ENCODE measurements at places on chromosomes 2 and 18.

GRCh38 chr2:43223521-43224001 lies 2.8 kb downstream of the ZFP36L2 start:
- no peak for DNase-seq

- no peak for DNase-seq
Measured at GRCh38 chr2:190972846-190973245, 41.1 kb downstream of the STAT1 start.

- DNase-seq, result no peak
Measured at GRCh38 chr2:189676471-189676870, 2.0 kb downstream of the ANKAR start.

DNA sequence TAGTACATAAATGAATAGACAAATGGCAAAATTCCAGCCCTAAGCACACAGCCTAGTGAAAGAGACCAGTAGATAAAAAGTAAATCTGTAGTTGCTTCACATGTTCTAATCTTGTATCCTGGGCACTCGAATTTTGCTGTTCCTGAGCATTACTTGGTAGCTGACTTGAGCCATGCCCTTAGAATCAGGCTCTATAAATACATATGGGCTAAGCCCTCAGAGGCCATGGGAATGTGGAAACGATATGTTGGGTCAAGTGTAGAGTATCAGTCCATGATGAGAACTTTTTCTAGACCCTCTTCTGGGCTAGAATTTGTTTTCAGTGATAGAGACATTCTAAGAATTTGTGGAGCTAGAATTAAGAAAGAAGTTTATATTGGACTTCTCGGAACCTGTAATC lies 21.9 kb downstream of the ELAC1 start:
- DNase-seq, result no peak

DNA sequence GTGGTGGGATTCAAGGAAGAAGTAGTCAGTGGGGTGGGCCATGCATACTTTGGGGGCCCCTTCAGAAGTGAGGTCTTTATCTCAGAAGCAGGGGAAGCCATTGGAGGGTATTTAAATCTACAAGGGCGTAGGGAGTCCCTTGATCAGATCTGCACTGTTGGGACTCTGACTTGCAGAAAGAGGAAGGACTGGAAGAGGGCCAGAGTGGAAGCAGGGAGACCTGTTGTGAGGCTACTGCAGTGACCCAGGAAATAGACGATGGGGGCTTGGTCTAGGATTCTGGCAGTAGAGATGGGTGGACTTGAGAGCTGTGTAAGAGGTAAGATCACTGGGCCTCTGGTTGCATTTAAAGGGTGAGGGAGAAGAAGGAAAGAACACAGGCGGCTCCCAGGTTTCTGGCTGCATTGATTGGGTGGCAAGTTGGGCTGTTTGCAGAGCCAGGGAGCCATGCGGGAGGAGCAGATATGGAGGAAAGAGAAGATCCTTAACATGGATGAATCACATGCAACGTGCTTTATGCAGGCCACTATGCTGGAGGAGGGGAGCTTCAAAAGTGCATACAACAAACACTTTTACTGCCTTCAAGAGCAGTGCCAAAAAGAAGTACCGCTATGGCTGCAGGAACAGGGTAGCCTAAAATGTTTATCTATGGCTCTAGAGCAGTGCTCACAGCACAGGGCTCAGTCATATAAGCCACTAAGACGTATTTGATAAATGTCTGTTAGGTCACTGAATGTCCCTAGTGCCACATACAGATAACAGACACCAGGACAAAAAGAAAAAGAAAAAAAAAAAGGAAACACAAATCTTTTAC lies 2.3 kb downstream of the SFXN5 start:
- no peak for DNase-seq

GRCh38 chr2:3604991-3605961 lies 10.4 kb downstream of the COLEC11 start:
- DNase-seq, result no peak

- DNase-seq, result no peak
Measured at GRCh38 chr18:61921621-61922235, 28.9 kb upstream of the RNF152 start.

DNA sequence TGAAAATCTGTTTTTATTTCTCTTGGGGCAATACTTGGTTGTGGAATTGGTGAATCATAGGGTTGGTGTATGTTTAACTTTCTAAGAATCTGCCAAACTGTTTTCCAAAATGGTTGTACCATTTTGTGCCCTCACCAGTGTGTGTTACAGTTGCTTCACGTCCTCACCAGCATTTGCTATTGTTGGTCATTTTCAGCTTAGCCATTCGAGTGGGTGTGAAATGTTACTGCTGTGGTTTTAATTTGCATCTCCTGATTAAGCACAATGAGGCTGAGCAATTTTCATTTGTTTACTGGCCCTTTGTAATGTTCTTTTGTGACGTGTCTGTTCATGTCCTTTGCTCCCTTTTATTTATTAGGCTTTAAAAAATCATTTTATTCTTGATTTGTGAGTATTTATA lies 49.7 kb downstream of the FOSL2 start:
- no peak for DNase-seq

GRCh38 chr2:214328941-214329340 lies 81.9 kb upstream of the VWC2L start:
- no peak for DNase-seq

GRCh38 chr18:58505181-58505580 lies 123.7 kb downstream of the ALPK2 start:
- no peak for DNase-seq

GRCh38 chr2:109275120-109276012 lies 146.4 kb downstream of the SH3RF3 start:
- DNase-seq, result no peak

GRCh38 chr18:67916097-67916496 lies 399.6 kb upstream of the DSEL start:
- no peak for DNase-seq

GRCh38 chr18:3058328-3059191 lies 45.6 kb upstream of the LPIN2 start:
- DNase-seq, result no peak

GRCh38 chr2:160251569-160251968 lies 51.5 kb upstream of the ITGB6 start:
- no peak for DNase-seq

DNA sequence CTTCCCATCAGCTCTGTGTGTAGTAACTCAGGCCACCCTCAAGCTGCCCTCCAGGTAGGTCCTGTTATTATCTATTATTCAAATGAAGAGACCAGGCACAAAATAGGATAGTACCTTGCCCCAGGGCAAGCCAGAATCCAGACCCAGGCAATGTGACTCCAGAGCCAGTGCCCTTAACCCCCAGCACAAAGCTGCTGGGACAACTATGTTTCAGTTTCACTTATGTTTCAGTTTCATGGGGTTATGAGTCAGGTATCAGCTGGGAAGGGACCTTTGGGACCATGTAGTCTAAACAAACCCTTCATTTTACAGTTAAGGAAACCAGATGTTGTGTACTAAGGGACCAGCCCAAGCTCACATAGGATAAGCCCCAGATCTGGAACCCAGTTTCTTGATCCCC lies 10.0 kb downstream of the HK2 start:
- peak; percentile 51 for DNase-seq

- peak; percentile 75 for DNase-seq
Measured at GRCh38 chr18:42446195-42446594, 491.2 kb downstream of the PIK3C3 start.

DNA sequence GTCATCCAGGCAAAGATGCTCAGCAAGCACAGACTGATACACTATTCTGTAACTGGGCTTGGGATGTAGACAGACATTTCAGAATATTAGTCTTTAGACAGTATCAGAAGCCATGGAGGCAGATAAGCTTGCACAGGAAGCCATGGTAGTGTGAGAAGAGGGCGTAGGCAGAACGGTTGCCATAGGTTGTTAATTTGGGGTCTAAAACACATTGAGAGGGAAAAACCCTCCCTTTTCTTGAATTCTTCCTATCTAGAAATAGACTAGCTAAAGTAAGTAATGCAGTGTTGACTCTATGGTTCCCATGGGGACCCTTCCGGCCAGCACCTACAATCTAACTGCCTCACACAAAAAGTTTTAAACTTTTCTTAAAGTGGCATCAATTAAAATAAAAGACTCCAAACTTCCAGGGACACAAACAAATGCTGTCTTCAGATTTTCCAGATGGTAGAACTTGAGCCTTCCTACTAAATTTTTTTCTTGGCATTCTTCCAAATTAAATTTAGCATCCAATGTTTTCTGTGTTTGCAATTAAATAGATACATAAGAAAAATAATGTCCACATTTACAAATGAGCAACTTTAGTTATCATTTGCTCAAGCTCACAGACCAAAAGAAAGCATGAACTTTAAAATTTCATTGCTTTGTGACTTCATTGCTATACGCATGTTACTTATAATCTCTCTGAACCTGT lies 1.9 kb downstream of the PRKRA start:
- no peak for DNase-seq

DNA sequence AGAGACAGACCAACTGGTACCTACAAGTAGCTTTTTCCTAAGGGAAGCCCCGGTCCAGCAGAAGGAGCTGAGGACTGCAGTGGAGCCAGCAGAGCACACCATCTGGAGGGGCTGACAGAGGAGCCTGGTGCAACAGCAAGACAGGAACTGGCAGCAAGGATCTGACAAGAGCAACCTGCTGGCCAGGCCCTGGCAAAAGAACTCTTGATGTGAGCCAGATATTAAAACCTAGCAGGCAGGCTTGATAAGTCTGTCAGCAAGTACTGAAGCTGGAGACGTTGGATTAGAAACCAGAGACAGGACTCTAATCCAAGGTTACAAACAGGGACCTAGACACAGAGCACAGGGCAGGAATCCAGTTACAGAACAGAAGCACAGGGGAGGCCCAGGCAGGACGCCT lies 260.7 kb upstream of the MGAT5 start:
- DNase-seq, result no peak

GRCh38 chr2:233982421-233983121 lies 65.4 kb downstream of the TRPM8 start:
- peak; percentile 92 for DNase-seq

DNA sequence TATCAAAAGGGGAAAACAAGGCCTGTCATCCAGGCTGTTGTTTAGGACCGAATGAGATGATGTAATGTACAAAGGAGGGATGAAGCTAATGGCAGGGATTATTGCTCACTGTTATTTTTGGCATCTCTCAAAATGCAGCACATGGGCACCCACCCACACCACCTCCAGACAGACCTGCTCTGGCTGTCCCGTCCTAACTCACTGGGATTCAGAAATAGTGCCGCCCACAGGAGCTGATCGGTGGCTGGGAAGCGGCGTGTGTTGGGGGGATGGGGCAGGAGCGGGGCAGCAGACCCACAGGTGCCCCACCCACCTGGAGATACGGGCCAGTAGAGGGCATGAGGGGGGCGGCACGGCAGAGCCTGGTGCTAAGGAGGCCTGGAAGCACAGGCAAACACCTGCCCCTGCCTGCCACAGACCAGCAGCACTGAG lies 52.2 kb downstream of the CRACDL start:
- DNase-seq, result no peak

DNA sequence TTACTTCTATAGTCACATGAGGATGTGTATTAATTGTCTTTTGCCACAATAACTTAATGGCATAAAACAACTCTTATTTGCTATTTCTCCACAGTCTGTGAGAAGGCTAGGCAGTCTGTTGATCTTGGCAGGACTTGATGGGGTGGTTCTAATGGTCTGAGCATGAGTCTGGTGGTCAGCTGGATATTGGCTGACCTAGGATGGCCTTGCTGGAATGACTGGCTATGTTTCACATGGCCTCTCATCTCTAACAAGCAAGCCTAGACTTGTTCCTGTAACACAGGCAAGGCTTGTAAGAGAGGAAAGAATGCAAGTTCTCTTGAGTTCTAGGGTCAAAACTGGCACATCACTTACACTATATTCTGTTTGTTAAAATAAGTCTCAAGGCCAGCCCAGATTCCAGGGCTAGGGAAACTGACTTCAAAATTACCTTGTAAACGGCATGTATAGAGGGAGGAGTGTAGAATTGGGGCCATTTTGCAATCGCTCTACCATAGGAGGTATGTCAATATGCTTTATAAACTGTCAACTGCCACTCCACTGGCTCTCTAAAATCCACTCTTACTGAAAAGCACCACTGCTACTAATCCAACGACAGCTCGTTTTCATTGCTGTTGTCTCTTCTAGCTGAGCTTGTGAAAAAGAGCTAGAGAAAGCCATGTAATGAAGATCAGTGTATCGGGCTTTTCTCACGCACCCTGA lies 325.0 kb upstream of the PKDCC start:
- no peak for DNase-seq

GRCh38 chr2:114614592-114614991 lies 172.2 kb downstream of the DPP10 start:
- DNase-seq, result no peak

GRCh38 chr2:229586746-229587705 lies 127.3 kb downstream of the DNER start:
- peak; percentile 27 for DNase-seq

GRCh38 chr2:134087371-134087921 lies 166.4 kb upstream of the MGAT5 start:
- DNase-seq, result no peak

- no peak for DNase-seq
Measured at GRCh38 chr2:129135017-129135416, 816.3 kb upstream of the HS6ST1 start.

- no peak for DNase-seq
Measured at GRCh38 chr2:22867973-22868372, 517.0 kb upstream of the KLHL29 start.

DNA sequence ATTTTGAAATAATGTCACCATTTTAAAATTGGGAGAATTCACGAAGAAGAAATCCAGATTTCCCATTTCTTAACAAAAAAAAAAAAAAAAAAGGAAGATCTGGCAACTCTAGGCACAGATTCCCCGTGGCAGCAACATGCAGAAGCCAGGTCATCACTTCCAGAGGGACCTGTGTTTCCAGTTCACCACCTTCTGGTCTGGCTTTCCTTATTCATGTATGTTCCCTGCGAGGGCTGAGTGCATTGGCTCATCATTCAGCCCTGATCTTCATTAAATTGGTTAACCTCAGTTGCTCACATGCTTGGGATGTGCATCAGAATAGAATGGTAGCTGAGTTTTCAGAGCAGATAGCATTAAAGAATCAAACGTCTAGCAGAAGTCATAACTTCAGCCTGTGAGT lies 25.0 kb upstream of the MAP3K20 start:
- DNase-seq, result no peak

DNA sequence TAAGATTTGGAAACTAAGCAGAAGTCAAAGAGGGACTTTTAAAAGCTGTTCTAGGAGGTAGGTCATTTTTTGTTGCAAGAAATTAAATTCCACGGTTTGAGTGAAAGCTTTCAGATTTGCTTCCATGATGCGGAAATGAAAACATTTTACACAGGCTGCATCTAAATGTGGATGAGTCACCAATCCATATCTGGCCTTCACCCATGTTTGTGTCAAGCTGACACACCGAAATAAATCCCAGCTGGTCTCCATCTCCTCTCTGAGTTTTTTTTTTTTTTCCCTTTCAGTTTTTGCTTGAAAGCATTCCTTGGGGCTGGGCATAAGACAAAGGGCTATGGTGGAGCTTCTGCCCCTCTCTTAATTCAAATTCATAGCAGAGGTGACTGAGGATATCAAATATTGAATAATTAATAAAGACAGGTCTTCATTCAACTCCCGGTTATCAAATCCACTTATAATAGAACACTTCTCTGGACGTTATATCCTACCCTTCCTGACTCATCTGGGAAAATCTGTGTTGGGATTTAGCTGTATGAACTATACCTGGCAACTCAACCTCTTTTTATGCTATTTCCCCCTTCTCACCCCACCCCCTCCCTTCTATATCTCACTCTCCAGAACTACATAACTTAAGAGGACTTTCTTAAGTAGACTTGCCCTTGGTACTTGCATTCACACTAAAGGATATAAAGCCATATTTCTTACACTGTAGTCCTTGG lies 558.3 kb upstream of the GCFC2 start:
- DNase-seq, result no peak

- DNase-seq, result no peak
Measured at GRCh38 chr2:81647715-81648230, 1343.2 kb upstream of the LRRTM1 start.
